Gastrocnemius medialis (tissue), 4 donors: ENCODE measurements at places on chromosomes 6 and 20. TPM values are rescaled to one million over a fixed set of nuclear protein-coding genes. Genes with fewer than 3 reads are reported as not detected.
A peak's percentile ranks its signal among the peaks of the same experiment; 100 is the strongest.

COL11A2 gene
- total RNA-seq, result 0.61 TPM

ARFGEF3 gene
- 0.52 TPM for total RNA-seq

- H3K36me3 ChIP-seq, result no peaks in the 10 kb centered on the region
- DNase-seq, result no peak
- H3K4me1 ChIP-seq, result peaks cover 25% of the 10 kb centered on the region
- peak overlapping the region; percentile 81 for H3K27ac ChIP-seq
- H3K27me3 ChIP-seq, result no peaks in the 10 kb centered on the region
Observed at GRCh38 chr6:44072452-44072958, 54.7 kb downstream of the MRPL14 start.

- no peaks in the 10 kb centered on the region for H3K36me3 ChIP-seq
- no peak overlapping the region for H3K4me3 ChIP-seq
- no peak for DNase-seq
- H3K27ac ChIP-seq, result no peak overlapping the region
Observed at GRCh38 chr6:56396435-56396834, 149.1 kb upstream of the COL21A1 start.

DNA sequence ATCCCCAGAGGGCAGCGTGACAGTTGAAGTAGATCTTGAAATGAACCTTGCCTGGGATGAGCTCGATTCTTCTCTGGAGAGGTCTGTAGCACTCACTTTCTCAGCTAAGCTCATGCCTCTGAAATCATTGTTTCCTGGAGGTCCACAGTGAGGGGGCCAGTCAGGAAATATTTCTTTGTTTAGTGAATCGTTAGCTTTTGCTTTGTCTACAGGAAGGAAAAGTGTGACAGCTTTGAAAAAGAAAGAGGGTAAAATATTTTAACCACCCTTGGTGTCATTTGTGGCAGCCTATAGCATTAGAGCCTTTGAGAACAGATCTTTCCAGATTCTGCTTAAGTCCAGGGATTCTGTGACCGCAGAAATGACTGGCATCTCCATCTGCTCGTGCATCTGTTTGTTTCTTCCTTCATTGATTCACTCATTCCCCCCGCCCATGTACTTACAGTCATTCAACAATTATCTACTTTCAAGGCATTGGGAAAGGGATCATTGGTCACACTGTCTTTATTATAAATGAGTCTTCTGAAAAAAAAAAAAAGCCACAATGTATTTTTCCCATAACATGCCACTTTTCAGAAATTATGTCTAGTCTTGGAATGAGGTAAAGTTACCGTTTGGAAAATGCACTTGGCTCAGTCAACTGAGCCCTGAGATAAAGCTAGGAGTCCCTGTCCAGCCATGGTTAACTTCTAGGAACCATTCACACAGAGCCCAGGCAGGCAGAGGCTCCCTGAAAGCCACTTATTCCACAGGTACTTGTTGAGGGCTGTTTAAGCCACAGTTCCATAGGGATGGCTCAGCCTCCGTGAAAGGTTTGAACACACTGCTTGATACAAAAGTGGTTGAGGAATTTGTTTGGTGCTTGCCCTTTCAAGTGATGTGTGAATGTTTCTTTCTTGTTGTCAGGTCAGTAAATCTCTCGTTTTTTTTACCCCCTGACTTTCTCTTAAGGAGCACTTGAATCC, 86.0 kb downstream of the TIAM2 start:
- H3K27ac ChIP-seq, result no peak overlapping the region
- H3K4me3 ChIP-seq, result no peak overlapping the region
- H3K4me1 ChIP-seq, result no peaks in the 10 kb centered on the region
- H3K27me3 ChIP-seq, result no peaks in the 10 kb centered on the region

HLA-DQB2 gene
- not detected for total RNA-seq

- peaks cover 36% of the 10 kb centered on the region for H3K4me1 ChIP-seq
- H3K4me3 ChIP-seq, result no peak overlapping the region
- no peaks in the 10 kb centered on the region for H3K27me3 ChIP-seq
- peak; percentile 91 for DNase-seq
Observed at GRCh38 chr20:35497780-35498189, 31.7 kb downstream of the C20orf173 start.

DNA sequence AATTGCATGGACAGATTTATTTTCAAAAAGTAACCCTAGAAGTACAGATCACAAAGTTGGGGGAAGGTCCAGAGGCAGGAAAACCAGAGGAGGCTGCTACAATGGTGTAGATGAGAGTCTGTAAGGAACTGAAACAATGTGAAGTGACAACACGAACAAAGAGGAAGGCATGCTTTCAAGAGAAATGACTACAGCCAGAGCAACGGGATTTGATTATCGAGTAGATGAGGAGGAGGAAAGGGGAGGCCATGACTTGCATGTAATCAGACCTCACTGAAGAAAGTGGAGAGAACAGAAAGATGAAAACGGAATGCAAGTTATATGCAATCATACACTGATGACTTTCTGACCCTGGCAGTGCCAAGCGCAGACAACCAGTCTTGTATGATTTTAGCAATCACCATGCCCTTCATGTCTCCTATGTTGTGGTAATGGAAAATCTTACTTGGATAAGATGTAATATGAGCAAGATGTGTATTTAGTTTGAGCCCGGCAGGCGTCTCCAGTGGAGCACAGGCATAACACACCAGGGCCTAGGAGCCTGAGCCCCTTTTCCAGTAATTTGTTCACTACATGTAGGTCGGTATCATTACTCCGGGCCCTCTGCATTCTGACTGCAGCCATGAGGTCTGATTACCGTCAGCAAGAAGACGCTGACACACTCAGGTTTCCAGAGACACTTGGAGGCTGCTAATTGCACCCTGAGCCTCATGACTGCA, 34.0 kb upstream of the FAM83C start:
- DNase-seq, result no peak
- peaks cover 8% of the 10 kb centered on the region for H3K4me1 ChIP-seq
- H3K4me3 ChIP-seq, result no peak overlapping the region
- peak overlapping the region; percentile 7 for H3K27ac ChIP-seq
- H3K36me3 ChIP-seq, result no peaks in the 10 kb centered on the region
- no peaks in the 10 kb centered on the region for H3K27me3 ChIP-seq

DNA sequence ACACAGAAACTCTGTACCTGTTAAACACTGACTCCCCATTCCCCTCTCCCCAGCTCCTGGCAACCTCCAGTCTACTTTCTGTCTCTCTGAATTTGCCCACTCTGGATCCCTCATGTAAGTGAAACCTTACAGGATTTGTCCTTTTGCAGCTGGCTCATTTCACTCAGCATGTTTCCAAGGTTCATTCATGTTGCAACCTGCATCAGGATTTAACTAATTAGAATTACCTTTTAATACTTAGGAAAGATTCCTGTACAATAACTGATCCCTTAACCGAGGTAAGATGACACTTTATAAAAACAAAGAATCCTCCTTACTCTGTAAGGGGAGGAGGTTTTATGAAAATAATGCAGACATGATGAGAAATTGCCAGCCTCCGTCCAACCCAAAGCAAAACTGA, 113.1 kb upstream of the MTHFD1L start:
- H3K36me3 ChIP-seq, result no peaks in the 10 kb centered on the region
- DNase-seq, result no peak
- no peak overlapping the region for H3K4me3 ChIP-seq
- no peaks in the 10 kb centered on the region for H3K27me3 ChIP-seq

GRCh38 chr20:25173321-25173720, 22.2 kb upstream of the ENTPD6 start:
- no peaks in the 10 kb centered on the region for H3K36me3 ChIP-seq
- H3K27me3 ChIP-seq, result no peaks in the 10 kb centered on the region
- no peaks in the 10 kb centered on the region for H3K4me1 ChIP-seq
- no peak for DNase-seq
- H3K27ac ChIP-seq, result no peak overlapping the region

FOXF2 gene
- 0.31 TPM for total RNA-seq

DNA sequence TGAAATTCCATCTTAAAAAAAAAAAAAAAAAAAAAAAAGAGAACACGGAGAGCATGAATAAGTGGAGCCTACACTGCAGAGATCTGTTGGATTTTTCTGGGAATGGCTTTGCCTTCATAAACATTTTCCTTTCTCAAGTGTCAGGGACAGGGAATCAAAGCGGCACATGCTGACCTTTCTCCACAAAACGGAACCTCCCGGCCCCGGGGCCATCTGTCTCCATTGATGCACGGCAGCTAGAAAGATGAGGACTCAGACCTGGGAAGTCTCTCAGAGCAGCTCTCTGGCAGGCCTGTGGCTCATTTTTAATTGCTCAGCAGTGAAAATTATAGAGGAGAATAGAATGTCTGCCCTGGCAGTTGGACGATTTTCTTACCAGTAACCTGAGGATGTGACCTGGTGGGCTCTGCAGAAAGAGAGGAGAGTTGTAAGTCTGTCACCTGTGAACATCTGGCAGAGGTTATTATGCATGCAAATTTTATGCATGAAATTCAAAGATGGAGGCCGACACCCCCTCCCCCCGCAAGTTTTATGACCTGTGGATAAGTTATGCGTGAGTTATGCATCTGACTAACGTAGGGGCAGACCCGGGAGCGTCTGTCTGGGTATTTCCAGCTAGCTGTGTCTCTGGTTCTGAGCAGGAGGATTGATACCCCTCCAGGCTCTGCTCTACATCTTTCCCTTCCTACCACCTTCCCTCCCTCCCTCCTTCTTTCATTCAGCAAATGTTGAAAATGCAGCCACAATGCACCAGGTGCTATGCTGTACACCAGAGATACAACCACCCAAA, 352.5 kb downstream of the CDH26 start:
- H3K27ac ChIP-seq, result no peak overlapping the region
- H3K36me3 ChIP-seq, result no peaks in the 10 kb centered on the region
- H3K4me1 ChIP-seq, result no peaks in the 10 kb centered on the region
- H3K27me3 ChIP-seq, result no peaks in the 10 kb centered on the region
- no peak overlapping the region for H3K4me3 ChIP-seq

DNA sequence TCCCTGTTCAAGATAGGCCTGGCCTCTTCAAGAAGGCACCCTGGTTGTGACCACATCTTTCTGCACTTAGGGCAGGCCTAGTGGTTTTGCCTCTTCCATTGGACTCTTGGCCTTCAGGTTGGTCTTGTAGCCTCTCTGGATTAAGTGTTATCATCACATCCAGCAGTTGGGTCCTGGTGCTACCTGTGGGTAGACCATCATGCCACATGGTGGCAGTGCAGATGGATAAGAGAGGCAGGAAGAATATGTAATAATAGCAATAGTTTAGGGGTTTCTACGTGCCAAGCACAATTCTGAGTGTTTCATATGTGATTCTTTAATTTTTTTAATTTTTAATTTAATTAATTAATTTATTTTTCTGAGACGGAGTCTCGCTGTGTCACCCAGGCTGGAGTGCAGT, 28.5 kb upstream of the SNRPB2 start:
- no peaks in the 10 kb centered on the region for H3K27me3 ChIP-seq
- H3K36me3 ChIP-seq, result no peaks in the 10 kb centered on the region
- H3K4me3 ChIP-seq, result no peak overlapping the region

DNA sequence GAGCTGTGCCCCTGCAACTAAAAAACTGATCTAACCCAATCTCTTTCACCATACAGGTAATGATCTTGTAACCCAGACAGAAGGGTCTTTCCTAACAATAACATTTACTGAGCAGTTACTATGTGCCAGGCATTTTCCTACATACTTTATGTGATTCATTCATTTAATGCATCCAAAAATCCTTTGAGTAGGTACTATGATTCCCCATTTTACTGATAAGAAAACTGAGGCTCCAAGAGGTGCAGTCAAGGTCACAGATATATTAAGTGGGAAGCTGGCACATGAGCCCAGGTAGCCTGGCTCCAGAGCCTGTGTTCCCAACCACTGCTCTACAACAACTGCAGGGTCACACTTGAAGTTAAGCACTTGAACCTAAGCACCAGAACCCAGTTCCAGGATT, 87.6 kb downstream of the NCR2 start:
- DNase-seq, result no peak
- no peaks in the 10 kb centered on the region for H3K27me3 ChIP-seq
- H3K27ac ChIP-seq, result no peak overlapping the region
- H3K4me3 ChIP-seq, result no peak overlapping the region

SIRPG gene
- not detected for total RNA-seq

GRCh38 chr6:110566346-110567125, 90.1 kb upstream of the SLC22A16 start:
- no peaks in the 10 kb centered on the region for H3K27me3 ChIP-seq
- DNase-seq, result no peak
- H3K4me3 ChIP-seq, result no peak overlapping the region
- peaks cover 13% of the 10 kb centered on the region for H3K4me1 ChIP-seq

- H3K36me3 ChIP-seq, result no peaks in the 10 kb centered on the region
- no peaks in the 10 kb centered on the region for H3K27me3 ChIP-seq
- DNase-seq, result no peak
- no peak overlapping the region for H3K27ac ChIP-seq
- no peaks in the 10 kb centered on the region for H3K4me1 ChIP-seq
- H3K4me3 ChIP-seq, result no peak overlapping the region
Observed at GRCh38 chr6:72930556-72931132, 294.7 kb downstream of the KHDC1L start.

- DNase-seq, result no peak
- H3K36me3 ChIP-seq, result no peaks in the 10 kb centered on the region
- H3K27me3 ChIP-seq, result peaks cover 6% of the 10 kb centered on the region
- no peak overlapping the region for H3K27ac ChIP-seq
- no peaks in the 10 kb centered on the region for H3K4me1 ChIP-seq
Observed at GRCh38 chr6:35136185-35136584, 5.0 kb downstream of the TCP11 start.

DNA sequence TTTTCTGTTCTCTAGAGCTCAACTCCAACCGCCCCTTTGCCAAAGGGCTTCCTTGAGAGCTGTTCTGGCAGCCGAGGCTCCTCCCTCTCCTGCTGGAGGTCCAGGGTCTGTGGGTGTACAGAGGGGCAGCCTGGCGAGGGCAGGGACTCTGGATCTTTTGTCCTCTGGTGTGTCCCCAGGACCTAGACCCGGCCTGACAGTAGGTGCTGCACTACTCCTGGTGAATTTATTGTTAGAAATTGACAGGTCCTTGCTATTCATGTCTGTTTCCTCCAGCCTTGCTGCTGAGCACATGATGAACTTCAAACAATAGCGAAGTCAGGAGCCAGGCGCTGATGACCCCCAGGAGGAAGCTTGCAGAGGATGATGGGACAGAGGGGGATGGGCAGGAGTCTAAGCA, 234.7 kb upstream of the SULF2 start:
- DNase-seq, result no peak
- no peaks in the 10 kb centered on the region for H3K36me3 ChIP-seq
- H3K4me1 ChIP-seq, result no peaks in the 10 kb centered on the region
- no peak overlapping the region for H3K4me3 ChIP-seq
- H3K27me3 ChIP-seq, result no peaks in the 10 kb centered on the region

GRM1 gene
- not detected for total RNA-seq

FRK gene
- total RNA-seq, result 1.6 TPM

- no peak overlapping the region for H3K27ac ChIP-seq
- no peak overlapping the region for H3K4me3 ChIP-seq
- H3K4me1 ChIP-seq, result no peaks in the 10 kb centered on the region
- DNase-seq, result no peak
Observed at GRCh38 chr6:87848616-87849015, 146.6 kb upstream of the AKIRIN2 start.

PLG gene
- total RNA-seq, result 1.1 TPM

- peaks cover 92% of the 10 kb centered on the region for H3K4me1 ChIP-seq
- no peak overlapping the region for H3K4me3 ChIP-seq
- DNase-seq, result no peak
- peak overlapping the region; percentile 49 for H3K27ac ChIP-seq
- no peaks in the 10 kb centered on the region for H3K27me3 ChIP-seq
Observed at GRCh38 chr6:35651244-35651643, 37.5 kb downstream of the FKBP5 start.

GRCh38 chr6:136791296-136792094, 782 bp downstream of the MAP3K5 start:
- H3K27me3 ChIP-seq, result no peaks in the 10 kb centered on the region
- peak overlapping the region; percentile 74 for H3K4me3 ChIP-seq
- peaks cover 15% of the 10 kb centered on the region for H3K4me1 ChIP-seq
- no peaks in the 10 kb centered on the region for H3K36me3 ChIP-seq
- DNase-seq, result peak; percentile 69

TFAP2C gene
- total RNA-seq, result 0.11 TPM

MAS1 gene
- total RNA-seq, result not detected

TBX18 gene
- 1.4 TPM for total RNA-seq

ERVFRD-1 gene
- total RNA-seq, result not detected

EMILIN3 gene
- total RNA-seq, result not detected
